ENCODE measurements at places on chromosomes 6 and 20.

- no peak for DNase-seq
These were observed 2.5 kb upstream of the PRND start for GRCh38 chr20:4719190-4719589.

DNA sequence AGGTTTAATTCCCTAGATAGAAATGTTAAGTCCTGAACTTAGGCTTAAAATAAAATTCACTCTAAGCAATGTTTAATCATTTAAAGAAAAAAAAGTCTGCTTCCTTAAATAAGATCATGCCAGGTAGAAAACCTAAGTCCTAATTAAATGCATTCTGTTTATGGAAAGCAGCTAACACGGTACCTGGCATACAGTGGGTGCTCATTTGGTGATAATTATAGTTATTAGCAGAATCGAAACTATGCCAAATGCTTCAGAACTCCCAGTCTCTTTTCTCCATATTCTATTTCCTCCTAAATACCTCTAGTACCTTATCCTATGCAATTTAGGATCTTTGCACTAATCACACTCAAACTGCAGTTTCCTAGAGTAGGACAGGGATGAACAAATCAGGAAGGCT is 331.8 kb downstream of the EPHA7 start:
- no peak for DNase-seq

GRCh38 chr6:96652552-96652951 is 89.6 kb downstream of the FHL5 start:
- no peak for DNase-seq

DNA sequence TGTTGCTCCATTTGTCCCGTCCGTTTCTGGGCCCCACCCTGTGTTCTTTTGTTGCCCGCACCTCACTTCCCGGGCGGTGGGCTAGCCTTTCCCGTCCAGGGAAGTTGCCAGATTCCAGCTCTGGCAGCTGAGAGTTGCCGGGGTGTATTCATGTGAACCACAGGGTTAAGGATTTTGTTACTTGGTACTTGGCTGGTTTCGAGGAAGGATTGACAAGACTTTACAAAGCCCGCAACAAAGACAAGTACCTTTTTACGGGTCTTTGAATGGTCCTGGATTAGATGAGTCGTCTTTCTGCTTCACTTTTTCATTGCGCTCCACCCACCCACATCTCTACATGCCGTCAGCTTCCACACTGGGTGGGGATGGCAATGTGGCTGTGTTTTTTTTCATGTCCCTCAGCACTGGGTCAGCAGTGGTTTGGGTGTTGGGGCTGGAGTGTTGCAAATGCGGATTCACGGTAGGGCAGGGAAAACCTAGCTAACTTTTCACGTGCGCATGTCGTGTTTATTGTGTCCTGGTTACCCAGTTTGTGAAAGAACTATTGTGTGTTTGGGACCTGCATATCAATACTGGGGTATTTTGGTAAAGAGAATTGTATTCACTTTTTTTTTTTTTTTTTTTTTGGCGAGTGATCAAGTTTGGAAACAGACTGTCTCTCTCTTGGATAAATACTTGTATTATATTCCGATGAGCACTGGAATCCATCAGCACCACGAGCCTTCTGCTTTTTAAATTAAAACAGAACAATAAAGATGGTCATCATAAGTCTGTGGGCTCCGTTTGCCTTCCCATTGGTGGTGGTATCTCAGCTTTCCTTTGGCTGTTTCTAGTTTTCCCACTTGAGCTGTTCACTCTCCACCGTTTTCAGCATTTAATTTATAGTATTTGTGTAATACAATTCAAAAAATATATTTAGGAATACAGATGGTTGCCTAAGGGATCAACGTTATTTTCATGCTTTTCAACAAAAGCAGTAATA is 1.2 kb downstream of the DUSP22 start:
- DNase-seq, result no peak

- DNase-seq, result no peak
These were observed 8.9 kb upstream of the AHCY start for GRCh38 chr20:34312024-34312460.

GRCh38 chr6:32369660-32370059 is 2.0 kb downstream of the TSBP1 start:
- DNase-seq, result no peak

GRCh38 chr20:1555952-1556351 is 1.6 kb downstream of the SIRPD start:
- no peak for DNase-seq

GRCh38 chr6:127212376-127212775 is 54.3 kb upstream of the RNF146 start:
- no peak for DNase-seq

GRCh38 chr6:1287103-1287591 is 24.8 kb upstream of the FOXQ1 start:
- DNase-seq, result no peak

GRCh38 chr6:146650799-146651481 is 52.2 kb downstream of the ADGB start:
- no peak for DNase-seq

- DNase-seq, result no peak
These were observed 91.3 kb downstream of the CFAP61 start for GRCh38 chr20:20143646-20144045.

GRCh38 chr20:23269954-23270353 is 80.6 kb upstream of the NXT1 start:
- DNase-seq, result no peak

DNA sequence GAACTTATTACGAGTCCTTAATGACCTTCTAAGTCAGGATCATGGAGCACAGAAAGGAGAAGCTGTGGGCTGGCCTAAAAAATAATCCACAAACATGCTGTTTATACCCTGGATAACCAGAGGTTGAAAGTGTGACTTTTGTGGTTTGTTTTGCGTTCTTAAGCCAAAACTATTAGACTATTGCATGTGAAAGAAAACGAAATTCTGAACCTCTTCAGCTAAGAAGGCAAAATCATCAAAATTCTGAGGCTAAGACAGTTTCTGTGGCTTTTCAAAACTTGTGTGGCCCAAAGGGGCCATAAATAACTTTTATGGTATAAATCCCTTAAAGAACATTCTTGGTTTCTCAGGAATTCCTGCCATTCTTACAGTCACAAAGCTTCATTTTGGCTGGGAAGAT is 251.0 kb downstream of the UST start:
- DNase-seq, result no peak

- DNase-seq, result peak; percentile 32
These were observed 45.5 kb downstream of the ANKS1A start for GRCh38 chr6:34934516-34934915.

DNA sequence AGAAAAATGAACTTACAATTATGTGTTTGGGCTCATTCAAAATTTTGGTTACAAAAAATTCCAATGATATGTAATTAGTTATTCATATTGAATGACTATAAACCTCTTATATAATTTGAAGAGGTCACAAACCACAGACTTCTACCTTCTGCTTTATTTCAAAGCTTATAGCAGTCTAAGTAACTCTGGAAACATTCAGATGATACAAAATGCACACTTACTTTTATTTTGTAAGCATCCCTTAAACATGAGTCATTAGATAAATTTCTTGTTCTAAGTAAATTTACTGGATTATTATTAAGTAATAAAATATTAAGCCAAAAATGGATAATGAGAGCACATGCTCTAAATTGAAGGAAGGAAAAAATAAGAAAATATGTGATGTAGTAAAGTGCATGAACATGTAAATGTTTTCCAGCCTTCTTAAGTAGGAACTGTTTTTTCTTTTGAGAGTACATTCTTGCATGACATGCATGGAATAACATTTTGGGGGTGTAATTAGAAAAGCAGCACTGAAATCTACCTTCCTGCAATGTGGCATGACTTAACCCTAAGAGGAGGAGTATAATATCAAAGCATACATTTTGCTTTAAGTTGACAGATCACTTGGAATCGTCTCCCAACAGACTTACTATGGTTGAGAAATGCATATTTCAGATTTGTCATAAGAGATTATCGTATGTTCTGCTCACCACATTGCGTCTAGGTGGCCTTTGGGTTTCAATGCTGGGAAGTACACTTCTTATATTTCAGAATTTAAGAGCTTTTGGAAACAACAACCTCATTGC is 372.7 kb upstream of the HSF2 start:
- no peak for DNase-seq

- DNase-seq, result no peak
These were observed 371.0 kb downstream of the EPHA7 start for GRCh38 chr6:93048381-93048780.

DNA sequence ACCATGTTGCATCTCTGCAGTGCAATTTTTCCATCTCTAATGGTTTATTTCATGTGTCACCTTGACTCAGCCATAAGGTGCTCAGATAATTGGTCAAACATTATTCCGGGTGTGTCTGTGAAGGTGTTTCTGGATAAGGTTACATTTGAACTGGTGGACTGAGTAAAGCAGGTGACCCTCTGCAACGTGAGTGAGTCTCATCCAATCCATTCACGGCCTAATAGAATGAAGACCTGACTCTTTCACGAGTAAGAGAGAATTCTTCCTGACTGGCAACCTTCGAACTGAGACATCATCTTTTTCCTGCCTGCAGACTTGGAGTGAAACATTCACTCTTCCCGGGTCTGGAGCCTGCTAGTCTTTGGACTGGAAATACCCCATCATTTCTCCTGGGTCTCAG is 77.1 kb upstream of the SLC22A23 start:
- no peak for DNase-seq

GRCh38 chr6:166206510-166207283 is 39.0 kb upstream of the TBXT start:
- no peak for DNase-seq

- DNase-seq, result no peak
These were observed 336.1 kb downstream of the CDC5L start for GRCh38 chr6:44723439-44724197.

- DNase-seq, result no peak
These were observed 22.7 kb upstream of the MCM3 start for GRCh38 chr6:52306972-52307870.

GRCh38 chr6:156416391-156416790 is 360.8 kb upstream of the ARID1B start:
- no peak for DNase-seq

DNA sequence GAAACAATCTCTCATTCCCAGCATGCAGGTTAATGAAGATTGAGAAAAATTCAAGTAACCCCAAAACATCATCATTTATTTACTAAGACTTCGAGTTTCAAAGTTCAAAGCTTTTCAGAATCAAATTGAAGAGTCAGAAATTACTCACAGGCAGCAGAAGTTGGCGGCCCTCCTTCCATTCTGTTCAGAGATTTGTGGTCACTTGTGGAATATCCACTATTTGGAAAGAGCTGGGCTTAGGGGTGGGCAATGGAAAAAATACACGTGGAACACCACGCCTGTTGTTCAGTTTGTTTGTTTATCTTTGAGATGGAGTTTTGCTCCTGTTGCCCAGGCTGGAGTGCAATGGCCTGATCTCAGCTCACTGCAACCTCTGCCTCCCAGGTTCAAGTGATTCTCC is 108.6 kb upstream of the NAA20 start:
- DNase-seq, result no peak

- DNase-seq, result no peak
These were observed 26.4 kb upstream of the FAM83C start for GRCh38 chr20:35318502-35319157.

DNA sequence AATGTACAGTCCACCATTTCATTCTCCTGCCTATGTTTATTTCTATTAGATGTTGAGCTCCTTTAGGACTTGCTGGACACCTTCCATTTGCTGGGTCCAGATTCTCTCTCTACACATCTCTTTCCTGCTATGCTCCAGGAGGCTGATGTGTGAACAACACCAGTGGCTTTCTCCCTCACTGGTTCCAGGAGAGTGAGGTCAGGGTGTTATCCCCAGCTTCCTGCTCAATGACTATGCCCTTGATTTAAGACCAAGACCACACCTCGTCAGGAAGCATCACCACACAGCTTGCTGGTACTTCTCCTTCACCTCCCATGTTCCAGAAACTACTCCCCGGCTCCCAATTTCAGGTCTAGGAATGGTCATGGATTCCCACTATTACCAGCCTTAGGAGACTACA is 31.3 kb upstream of the E2F3 start:
- no peak for DNase-seq

- peak; percentile 58 for DNase-seq
These were observed 33.4 kb upstream of the AAR2 start for GRCh38 chr20:36202891-36203338.

DNA sequence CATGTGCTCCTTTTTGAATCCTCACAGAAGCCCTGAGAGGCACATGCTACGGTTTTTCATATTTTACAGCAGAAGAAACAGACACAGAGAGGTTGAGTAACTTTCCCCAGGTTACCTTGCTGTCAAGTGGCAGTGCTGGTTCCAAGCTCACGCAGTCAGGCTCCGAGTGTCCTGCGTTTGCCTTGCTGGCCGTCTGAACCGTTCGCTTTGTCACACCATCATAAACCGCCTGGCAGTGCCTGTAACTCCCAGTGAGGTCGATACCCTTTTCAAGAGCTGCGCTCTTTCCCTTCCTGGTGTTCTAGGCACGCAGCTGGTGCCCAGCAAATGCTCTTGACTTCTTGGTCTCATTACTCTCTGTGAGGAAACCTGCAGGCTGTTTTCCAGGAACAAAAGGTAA is 31.3 kb upstream of the KCNG1 start:
- DNase-seq, result no peak

GRCh38 chr6:149451376-149452036 is 33.3 kb downstream of the ZC3H12D start:
- no peak for DNase-seq

DNA sequence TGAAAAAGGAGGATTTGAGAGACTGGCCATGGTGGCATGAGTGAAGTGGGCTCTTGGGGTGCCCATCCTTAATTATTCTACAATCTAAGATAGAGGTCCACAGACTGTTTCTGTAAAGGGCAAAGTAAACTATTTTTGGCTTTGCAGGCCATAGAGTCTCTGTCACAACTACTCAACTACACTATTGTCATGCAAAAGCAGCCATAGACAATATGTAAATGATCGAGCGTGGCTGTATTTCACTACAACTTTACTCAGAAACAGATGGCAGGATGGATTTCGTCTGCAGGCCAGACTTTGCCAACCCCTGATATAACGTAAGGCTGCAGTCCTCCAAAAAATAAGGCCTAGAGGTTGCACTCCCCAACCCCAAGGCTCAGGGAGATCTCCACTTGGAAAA is 58.2 kb upstream of the NAA20 start:
- no peak for DNase-seq

GRCh38 chr6:1868561-1869261 is 259.0 kb downstream of the FOXC1 start:
- DNase-seq, result no peak

GRCh38 chr6:3838992-3839867 is 9.9 kb upstream of the FAM50B start:
- no peak for DNase-seq

GRCh38 chr20:37336369-37337207 is 9.4 kb upstream of the SRC start:
- no peak for DNase-seq

DNA sequence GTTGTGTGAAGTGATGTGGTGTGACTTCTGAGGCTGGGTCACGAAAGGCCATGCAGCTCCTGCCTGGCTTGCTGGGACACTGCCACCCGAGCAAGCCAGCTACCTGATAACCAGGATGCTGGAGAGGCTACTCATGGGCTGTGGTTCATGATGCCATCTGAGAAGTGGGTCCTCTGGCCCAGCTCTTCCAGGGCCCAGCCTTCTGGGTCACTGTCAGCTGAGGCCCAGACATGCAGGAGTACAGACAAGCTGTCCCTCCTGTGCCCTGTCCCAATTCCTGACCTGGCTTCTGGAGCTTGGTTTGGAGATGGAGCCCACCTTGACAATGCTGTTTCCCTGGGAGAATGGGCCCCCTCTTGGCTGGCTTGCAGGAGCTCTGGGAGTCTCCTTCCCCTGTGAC is 87.0 kb downstream of the DHX35 start:
- no peak for DNase-seq
